Hippocampal formation (tissue), 2 donors: ENCODE measurements at places on chromosomes 6 and 20.

- DNase-seq, result no peak
Measured at GRCh38 chr6:138546733-138547185, 47.5 kb upstream of the NHSL1 start.

DNA sequence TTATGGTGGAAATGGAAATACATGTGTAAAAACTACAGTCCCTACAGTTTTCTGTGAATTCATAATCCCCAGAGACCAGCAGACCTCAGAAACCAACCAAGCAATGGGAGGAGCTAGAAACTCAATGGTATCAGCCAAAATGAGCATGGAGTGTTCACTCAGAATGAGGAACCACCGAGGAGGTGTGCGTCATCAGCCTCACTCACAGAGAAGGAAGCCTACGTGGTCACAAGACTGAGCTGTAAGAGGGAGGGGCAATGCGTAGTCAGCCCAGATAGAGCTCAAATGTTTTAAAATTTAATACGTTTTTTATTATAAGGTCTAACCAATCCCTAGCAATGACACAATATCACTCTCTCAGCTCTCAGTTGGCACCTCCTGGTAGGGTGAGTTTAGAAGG lies 17.4 kb downstream of the MYLK4 start:
- peak; percentile 30 for DNase-seq

DNA sequence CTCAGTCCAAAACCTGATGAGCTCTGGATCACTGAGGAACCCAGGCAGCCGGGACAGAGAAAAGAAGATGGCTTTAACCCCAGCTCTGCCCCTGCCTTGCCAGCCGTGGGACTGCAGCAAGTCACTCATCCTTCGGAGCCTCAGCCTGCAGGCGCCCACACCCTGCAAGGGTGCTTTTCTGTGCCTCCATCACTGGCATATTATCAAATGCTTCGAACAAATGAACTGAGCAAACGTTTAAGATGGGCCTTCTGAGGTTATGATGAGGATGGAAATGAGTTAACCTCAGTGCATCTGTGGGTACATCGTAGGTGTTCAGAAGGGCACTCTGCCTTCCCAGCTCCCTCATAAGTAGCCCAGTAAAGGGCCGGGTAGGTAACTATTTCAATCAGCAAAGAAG lies 79.0 kb downstream of the NFATC2 start:
- no peak for DNase-seq

DNA sequence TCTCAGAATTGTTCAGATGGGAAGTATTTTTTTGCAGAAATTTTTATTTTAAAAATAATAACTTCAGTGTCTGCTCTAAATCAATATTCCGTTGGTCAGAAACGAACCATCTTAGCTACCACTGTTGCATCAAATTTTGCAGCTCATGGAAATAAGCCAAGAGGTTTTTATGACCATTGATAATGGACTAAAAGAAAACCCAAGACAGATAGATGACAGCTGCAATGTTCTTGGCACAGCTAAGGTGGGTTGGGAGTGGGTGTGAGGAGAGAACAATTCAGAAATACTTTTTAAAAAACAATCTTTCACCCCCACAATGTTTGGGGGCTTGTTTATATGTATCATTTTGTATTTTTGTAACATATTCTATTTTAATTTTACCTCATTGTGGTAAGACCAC lies 121.1 kb downstream of the PDE7B start:
- no peak for DNase-seq

DNA sequence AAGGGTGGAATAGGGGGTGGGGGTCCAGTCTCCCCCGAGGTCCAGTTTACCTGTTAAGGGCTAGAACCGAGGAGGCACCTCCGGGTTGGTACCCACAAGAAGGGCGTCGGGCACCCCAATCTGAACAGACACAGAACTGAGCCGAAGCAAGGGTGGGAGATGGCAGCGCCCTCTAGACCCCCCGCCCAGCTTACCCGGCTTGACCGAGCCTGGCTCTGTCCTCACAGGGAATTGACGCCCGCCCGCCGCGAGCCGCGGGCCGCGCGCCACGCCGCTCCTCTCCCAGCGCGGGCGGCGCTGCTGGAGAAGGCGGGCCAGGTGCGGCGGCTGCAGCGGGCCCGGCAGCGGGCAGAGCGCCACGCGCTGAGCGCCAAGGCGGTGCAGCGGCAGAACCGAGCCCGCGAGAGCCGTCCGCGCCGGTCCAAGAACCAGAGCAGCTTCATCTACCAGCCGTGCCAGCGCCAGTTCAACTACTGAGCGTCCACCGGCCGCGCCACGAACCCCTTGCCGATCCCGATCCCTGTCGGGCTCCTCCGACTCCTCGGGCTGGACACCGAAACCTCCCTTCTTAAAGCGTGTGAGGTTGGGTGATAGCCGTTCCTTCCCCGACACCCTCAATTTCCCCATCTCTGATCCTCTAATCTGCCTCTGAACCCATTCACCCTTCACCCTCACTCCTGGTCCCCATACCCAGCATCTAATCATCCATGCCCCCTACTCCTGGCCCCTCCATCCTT lies 5.9 kb downstream of the TP53INP2 start:
- peak; percentile 91 for DNase-seq
